ENCODE measurements at places on chromosomes 11 and 22.

DNA sequence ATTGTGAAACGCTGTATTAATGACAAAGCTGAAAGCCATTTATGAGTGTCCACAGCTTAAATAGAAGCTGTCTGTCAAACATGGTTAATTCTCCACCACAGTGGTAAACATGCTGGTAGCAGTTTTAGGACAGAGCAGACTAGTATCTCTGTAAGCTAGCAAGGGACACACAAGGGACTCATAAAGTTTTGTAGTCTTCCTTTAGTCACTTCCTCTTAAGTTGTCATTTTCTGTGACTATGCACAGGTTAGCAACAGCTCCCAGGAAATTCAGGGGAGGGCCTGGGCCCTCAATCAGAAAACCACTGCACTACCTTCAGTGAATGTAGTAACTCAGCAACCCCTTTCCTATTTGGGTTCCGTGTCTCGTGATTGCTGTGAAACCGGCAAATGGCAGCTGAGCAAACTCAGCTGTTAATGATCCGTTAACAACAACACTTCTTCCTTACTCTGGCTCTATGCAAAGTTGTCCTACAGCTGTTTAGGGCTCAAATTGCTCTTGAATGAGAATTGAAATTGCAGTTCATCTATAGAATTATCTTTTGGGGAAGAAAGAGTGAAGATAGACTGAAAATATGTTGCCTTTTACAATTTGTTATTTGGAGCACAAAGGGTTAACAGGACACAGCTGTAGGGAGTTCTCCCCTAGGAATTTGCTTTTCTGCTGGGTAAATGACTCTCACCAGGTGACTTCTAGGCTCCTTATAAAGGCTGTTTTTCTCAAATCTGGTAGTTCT is at the start of gene MMP26:
Gene MMP26 (plus strand): TSS at position 731 of the 736 bp plus-strand sequence.
- H3K4me3 ChIP-seq = no peak within 1 kb of the TSS
- no peaks in the 10 kb centered on the region for H3K36me3 ChIP-seq
- no peaks in the 10 kb centered on the region for H3K27me3 ChIP-seq
- DNase-seq = no peak
- H3K27ac ChIP-seq = no peak within 1 kb of the TSS
- H3K4me1 ChIP-seq = no peaks in the 10 kb centered on the region

GRCh38 chr11:129410395-129410960 is 34.8 kb downstream of the BARX2 start:
- no peaks in the 10 kb centered on the region for H3K27me3 ChIP-seq
- H3K36me3 ChIP-seq = no peaks in the 10 kb centered on the region
- DNase-seq = no peak
- H3K27ac ChIP-seq = no peak overlapping the region
- no peak overlapping the region for H3K4me3 ChIP-seq

- H3K27me3 ChIP-seq = peaks cover 69% of the 10 kb centered on the region
- H3K4me1 ChIP-seq = no peaks in the 10 kb centered on the region
- no peaks in the 10 kb centered on the region for H3K36me3 ChIP-seq
- no peak for DNase-seq
These were observed 62.4 kb downstream of the CRYBB2 start for GRCh38 chr22:25281675-25282345.

- H3K27me3 ChIP-seq = no peaks in the 10 kb centered on the region
- no peak overlapping the region for H3K4me3 ChIP-seq
- no peak for DNase-seq
These were observed 546.8 kb downstream of the ETS1 start for GRCh38 chr11:128040603-128041002.

GRCh38 chr11:115112754-115113153 is 391.5 kb downstream of the CADM1 start:
- DNase-seq = no peak
- no peak overlapping the region for H3K27ac ChIP-seq
- no peaks in the 10 kb centered on the region for H3K4me1 ChIP-seq
- no peaks in the 10 kb centered on the region for H3K36me3 ChIP-seq

- H3K27ac ChIP-seq = no peak overlapping the region
- H3K27me3 ChIP-seq = no peaks in the 10 kb centered on the region
- H3K4me3 ChIP-seq = no peak overlapping the region
- no peaks in the 10 kb centered on the region for H3K36me3 ChIP-seq
These were observed 57.0 kb downstream of the BCR start for GRCh38 chr22:23237201-23237798.

GRCh38 chr11:34648036-34648435 is 27.1 kb downstream of the EHF start:
- H3K4me1 ChIP-seq = peaks cover 6% of the 10 kb centered on the region
- no peaks in the 10 kb centered on the region for H3K36me3 ChIP-seq
- no peaks in the 10 kb centered on the region for H3K27me3 ChIP-seq

DNA sequence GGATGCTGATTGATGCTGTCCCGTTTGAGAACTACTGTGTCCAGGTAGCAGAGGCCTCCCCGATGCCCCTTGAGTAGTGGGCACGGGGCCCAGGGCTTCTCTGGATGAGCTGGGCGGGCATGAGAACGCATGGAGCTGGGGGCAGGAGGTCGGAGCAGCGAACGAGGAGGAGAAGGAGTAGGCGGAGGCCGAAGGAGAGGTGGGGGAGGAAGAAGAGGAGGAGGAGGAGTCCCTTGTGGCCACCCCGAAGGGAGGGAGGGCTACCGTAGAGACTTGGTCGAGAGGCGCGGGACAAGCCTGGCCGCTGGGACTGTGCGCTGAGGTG is 62.9 kb downstream of the CRYBB2 start:
- H3K4me1 ChIP-seq = no peaks in the 10 kb centered on the region
- DNase-seq = no peak
- no peak overlapping the region for H3K27ac ChIP-seq
- no peak overlapping the region for H3K4me3 ChIP-seq

- peak; percentile 86 for DNase-seq
- H3K27me3 ChIP-seq = no peaks in the 10 kb centered on the region
- peak overlapping the region; percentile 76 for H3K4me3 ChIP-seq
- H3K4me1 ChIP-seq = peaks cover 73% of the 10 kb centered on the region
- H3K36me3 ChIP-seq = no peaks in the 10 kb centered on the region
These were observed 1.2 kb upstream of the CERK start for GRCh38 chr22:46739094-46739870.

GRCh38 chr22:19178065-19178656 is 375 bp downstream of the SLC25A1 start:
- peaks cover 37% of the 10 kb centered on the region for H3K4me1 ChIP-seq
- peak overlapping the region; percentile 89 for H3K4me3 ChIP-seq
- no peaks in the 10 kb centered on the region for H3K36me3 ChIP-seq
- H3K27me3 ChIP-seq = no peaks in the 10 kb centered on the region
- DNase-seq = peak; percentile 72
- H3K27ac ChIP-seq = peak overlapping the region; percentile 94

DNA sequence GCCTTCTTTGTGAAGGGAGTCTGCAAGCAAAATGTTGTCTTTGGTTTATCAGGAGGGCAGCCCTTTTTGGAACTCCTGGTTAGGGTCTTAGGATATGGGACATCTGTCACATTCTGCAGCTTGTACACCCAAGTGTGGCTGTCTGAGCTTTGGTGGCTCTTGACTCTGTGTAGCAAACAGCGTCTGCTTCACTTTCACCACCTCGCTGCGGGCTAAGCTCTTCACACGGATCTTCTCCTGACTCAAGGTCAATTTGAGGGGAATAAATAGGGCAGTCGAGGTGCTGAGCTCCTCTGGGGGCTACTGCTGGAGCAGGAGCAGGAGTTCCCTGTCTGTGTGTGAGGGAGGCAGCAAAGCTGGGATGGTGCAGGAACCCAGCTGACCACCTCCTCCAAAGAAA is 10.6 kb downstream of the MICAL2 start:
- H3K4me1 ChIP-seq = peaks cover 48% of the 10 kb centered on the region
- no peaks in the 10 kb centered on the region for H3K27me3 ChIP-seq
- peak overlapping the region; percentile 71 for H3K27ac ChIP-seq
- H3K4me3 ChIP-seq = no peak overlapping the region
- no peaks in the 10 kb centered on the region for H3K36me3 ChIP-seq

DNA sequence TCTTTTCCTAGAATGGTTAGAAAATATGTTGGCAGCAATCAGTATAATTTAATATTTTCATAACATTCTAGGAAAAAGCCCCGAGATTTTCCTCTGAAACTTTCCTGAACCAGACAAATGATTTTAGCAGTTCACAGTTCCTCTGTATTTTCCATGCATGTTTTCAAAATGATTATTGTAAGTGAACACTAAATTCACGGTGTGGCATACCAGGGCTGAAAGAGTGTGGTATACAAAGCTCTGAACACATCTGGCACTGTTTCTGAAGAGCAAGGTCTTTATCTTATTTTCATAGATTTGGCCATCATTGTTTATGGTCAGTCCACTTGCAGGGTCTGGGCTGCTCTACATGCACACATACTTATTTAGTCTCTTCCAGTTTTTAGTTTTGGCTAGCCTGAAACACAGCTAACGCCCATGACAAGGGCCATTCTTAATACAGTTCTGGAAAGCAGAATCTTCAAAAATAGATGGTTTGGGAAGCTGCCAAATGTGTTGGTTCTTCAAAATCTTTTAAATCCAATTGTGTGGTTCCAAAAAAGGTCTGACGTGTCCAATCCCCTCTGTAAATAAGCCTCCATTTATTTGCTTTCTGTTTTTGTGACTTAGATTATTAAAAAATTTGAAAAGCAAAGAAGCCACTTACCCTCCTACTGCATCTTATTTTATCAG is 7.9 kb upstream of the GAB2 start:
- H3K36me3 ChIP-seq = no peaks in the 10 kb centered on the region
- DNase-seq = no peak

DNA sequence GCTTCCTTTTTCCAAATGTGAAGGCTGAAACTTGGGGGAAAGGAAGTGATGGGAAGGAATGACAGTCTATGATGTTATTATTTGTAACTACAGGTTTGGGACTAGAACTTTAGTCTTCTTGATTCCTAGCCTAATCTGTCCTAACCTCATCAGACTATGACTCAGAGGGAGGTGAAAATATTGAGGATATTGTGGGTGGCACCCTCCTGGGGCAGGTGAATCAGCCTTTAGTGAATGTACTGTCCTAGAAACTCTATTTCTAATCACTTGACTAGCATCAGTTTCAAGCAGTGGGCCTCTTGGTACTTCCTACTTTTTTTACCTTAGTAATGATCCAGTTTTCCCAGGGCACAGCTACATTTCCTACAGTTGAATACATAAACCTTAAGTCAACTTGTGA is 829.0 kb upstream of the API5 start:
- no peaks in the 10 kb centered on the region for H3K4me1 ChIP-seq
- no peak overlapping the region for H3K4me3 ChIP-seq
- no peaks in the 10 kb centered on the region for H3K27me3 ChIP-seq
- H3K27ac ChIP-seq = no peak overlapping the region

GRCh38 chr11:455566-456147 is 5.6 kb downstream of the PTDSS2 start:
- no peak overlapping the region for H3K4me3 ChIP-seq
- no peaks in the 10 kb centered on the region for H3K36me3 ChIP-seq
- no peaks in the 10 kb centered on the region for H3K27me3 ChIP-seq
- peaks cover 9% of the 10 kb centered on the region for H3K4me1 ChIP-seq
- DNase-seq = no peak

Measured in transverse colon (tissue), 4 donors.